ENCODE measurements at places on chromosomes 12 and 14.

- peak; percentile 75 for DNase-seq
These were observed 16.1 kb upstream of the KRT80 start for GRCh38 chr12:52207895-52208294.

GRCh38 chr14:31766315-31766892 is 205.2 kb downstream of the NUBPL start:
- no peak for DNase-seq

- no peak for DNase-seq
These were observed 50.9 kb downstream of the BTBD7 start for GRCh38 chr14:93281937-93282336.

DNA sequence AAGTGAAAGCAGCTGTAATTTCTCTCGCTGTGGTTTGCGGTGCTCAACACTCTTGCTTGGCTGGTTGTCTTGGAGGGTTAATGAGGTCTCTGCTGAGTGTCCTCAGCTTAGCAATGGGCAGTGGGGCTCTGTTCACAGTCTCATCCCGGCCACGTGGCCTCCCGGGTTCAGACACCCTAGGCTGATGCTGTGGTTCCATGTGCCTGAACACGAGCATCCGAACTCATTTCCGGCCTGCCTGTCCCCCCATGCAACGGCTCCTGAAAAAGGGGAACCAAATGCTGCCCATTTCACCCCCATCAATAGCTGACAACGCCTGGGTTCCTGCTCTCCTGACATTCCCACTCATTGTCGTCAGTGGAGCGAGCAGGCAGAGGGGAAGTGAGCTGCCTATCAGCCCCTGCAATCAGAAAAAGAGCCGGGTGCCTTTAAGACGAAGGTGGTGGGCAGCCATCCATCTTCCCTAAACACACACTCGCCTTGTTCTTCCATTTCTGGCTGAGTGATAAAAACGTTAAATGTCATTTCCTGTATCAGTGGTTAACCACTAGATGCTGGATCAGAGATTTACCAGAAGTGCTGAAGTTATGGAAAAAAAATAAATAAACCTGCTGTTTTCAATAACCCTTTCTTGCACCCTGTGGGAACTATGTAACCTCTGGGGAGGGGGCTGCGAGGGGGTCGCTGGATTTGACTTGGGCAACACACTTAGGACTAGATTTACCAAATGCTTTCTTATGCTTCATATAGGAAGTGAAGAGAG is 60.3 kb upstream of the BCL2L14 start:
- peak; percentile 82 for DNase-seq

DNA sequence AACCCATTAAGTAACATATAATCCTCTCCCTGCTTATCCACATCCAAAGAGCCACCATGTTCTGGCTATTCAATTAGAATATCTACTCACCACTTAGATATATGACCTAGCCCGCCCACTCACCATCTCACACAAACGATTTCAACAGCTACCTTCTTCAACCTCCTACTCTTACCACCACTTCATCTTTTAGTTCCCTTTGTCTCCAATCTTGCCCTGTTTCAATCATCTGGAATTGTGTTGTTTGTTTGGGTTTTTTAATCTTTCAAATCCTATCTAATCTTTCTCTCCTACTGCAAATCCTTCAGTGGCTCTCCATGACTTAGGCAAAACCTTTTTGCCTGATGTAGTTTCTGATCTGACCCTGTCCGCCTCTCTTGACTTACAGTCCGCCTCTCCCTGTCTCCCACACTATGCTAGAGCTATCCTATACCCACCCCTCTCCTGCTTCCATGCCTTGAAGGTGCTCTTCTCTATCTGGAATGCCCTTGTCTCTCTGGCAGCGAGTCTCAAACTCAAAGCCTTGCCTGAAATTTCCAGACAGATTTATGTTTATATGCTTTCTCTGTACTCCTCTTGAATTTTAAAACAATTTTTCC is 161.0 kb upstream of the CRY1 start:
- DNase-seq: no peak
